ENCODE measurements at places on chromosomes 7 and 10. TPM values are rescaled to one million over a fixed set of nuclear protein-coding genes. Genes with fewer than 3 reads are reported as not detected.

DNA sequence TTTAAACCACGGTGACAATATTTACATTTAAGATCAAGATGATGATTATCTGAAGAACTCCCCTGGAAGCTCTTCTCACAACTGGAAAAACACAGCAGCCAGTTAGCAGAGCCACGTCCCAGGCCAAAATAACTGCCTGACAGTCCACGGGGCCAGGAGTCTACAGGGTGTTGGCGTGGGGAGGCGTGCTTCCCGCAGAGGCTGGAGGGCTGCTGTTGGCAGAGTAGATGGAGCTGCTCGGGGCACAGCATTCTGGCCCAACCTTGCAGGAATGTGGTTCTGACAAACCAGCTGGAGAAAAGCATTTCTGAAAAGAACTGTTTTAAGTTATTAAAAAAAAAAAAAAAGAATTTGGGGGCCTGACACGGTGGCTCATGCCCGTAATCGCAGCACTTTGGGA, 177.9 kb downstream of the EBF3 start:
- no peak for DNase-seq

GRCh38 chr7:32357535-32358277, 132.5 kb downstream of the LSM5 start:
- DNase-seq: no peak

DNA sequence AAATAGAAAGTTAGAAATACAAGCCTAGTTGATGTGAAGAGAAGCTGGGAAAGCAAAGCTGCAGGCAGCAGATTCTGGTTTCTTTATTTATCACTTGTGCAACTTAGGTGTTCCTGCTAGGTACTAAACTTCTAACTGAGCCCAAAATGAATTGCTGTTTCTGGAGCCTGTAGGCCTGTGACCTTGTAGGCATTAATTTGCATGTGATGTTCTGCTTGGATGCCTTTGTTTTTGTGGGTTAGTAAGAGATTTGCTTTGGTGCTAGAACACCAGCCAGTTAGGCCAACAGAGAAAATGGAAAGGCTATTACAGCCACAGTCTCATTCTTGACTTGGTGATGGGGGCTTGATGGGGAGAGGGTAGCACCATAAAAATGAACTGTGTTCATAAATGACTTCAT, 370.7 kb downstream of the PPP1R3A start:
- DNase-seq: no peak

GRCh38 chr7:98078197-98078870, 28.3 kb upstream of the LMTK2 start:
- no peak for DNase-seq

GRCh38 chr10:49632406-49633317, 18.8 kb downstream of the CHAT start:
- no peak for DNase-seq

DNA sequence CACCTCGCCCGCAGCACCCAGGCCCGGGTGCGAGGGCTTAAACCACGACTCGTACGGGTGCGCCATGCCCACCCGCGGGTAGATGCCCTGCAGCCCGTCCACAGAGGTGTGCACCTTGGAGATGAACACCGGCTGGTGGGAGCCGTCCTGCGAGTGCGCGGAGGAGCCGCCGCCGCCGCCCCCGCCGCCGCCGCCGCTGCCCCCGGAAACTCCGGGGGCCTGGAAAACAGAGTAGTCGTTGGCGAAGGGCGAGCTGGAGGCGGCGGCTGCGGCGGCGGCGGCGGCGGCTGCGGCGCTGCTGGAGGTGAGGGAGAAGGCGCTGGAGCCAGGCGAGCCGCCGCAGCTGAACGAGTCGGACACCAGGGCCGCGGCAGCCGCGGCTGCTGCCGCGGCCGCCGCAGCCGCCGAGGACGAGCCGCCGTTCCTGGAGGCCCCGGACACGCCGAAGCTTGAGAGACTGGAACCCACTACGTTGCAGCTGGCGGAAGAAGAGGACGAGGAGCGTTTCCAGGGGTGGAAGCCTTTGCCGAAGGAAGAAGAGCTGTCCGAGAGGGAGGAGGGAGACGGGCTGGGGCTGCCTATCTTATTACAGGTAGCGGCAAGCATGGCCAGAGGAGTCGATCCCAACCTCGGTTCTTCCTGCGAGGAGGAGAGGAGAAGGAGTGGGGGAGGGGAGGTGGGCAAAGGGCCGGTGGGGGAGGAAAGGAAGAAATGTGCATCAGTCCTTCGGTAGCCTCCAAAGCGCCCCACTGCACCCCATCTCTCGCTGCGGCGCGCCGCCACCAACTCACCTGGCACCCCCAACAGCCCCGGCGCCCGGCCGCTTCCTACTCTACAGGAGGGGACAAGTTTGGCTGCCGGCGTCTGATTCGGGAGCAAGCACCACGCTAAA, 1.3 kb downstream of the SP8 start:
- peak; percentile 56 for DNase-seq

DNA sequence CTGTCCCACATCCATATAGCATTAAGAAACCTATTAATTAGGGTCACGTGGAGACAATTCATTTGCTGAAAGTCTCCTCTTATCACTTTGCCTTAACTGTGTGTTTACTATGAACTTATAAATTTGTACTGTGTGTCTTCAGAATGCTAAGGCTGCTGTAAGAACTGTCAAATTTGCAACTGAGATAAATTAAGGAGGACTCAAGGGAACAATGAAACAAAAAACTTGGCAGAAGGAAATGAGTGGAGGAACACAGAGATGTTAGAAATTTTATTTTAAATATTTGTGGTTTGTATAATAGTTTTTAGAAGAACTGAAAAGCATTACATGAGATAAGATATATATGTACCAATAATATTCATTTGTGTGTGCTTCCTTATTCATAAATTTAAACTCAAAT, 1005.3 kb upstream of the SORCS1 start:
- no peak for DNase-seq

GRCh38 chr10:86824151-86824550, 67.7 kb downstream of the BMPR1A start:
- DNase-seq: no peak

DNA sequence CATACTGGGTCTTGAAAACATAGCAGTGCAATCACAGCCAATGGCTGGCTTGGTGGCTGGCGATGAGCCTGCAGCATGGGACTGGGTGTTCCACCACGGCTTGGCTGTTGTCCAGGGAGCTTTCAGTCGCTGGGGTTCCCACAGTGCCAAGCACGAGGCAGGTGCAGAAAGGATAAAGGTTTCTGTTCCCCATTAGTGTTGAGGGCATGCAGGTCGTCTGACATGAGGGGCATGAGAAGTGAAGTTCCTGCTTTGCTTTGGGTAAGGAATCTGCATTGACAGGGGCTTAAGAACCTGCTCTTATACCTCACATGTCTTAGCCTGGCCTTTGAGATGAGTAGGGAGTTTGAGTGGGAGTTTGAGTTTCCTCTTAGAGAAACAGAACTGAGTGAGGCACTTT, 9.0 kb upstream of the CFTR start:
- no peak for DNase-seq

- DNase-seq: no peak
These were observed 33.0 kb upstream of the GALNTL5 start for GRCh38 chr7:151923097-151923876.

DNA sequence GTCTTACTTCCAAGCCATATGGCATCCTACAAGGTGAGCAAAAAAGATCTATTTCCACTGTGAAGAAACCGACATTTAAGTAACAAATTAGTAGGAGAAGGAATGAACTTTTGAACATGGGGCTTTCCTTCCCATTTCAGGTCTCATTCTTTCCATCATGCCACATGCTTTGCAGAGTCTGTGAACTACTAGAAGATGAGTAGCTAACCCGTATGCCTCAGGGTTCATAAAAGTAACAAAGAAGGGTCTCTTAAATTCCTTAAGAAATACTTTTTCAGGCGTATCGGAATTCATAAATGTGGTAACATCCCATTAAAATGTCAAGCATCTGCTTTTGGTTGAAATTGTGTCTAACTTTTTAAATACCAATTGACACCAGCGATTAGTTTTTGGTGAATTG, 81.3 kb upstream of the TNS3 start:
- no peak for DNase-seq

- no peak for DNase-seq
These were observed 44.0 kb downstream of the CREB3L2 start for GRCh38 chr7:137957887-137958286.

- no peak for DNase-seq
These were observed 32.0 kb downstream of the PCDH15 start for GRCh38 chr10:54769051-54769450.

DNA sequence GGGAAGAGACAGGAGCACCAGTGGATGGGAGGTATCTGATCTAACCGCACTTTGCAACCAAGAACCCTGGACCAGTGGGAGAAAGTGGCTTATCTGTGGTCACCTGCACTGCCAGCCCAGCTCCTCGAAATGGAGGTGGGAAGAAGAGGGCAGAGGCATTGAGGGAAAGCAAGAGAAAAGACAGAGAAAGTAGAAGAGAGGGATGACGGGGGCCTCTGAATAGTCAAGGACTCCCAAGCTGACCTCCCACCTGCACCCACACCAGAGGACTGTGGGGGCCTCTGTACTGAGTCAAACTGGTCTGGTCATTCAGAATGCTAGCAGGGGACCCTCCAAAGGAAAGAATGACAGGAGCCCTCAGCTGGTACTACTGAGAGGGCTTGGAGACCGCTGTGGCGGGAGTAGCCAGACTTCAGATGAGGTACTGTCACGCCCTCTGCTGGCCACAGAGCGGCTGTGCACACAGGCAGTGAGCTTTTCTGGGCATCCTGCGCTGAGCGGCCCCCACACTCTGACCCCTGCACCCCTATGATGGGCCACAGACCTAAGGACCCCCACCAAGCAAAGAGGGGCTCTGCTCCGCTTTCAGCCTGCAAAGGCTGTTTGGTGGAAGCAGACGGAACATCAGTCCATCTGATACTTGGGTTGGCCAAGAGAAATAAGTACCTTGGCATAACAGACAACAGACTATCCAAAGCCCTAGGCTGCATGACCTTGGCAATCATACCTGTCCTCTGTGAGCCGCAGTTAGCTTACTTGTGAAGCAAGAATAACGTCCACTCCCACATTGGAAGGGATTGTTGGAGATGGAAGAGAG, 112.9 kb downstream of the COL13A1 start:
- peak; percentile 80 for DNase-seq

DNA sequence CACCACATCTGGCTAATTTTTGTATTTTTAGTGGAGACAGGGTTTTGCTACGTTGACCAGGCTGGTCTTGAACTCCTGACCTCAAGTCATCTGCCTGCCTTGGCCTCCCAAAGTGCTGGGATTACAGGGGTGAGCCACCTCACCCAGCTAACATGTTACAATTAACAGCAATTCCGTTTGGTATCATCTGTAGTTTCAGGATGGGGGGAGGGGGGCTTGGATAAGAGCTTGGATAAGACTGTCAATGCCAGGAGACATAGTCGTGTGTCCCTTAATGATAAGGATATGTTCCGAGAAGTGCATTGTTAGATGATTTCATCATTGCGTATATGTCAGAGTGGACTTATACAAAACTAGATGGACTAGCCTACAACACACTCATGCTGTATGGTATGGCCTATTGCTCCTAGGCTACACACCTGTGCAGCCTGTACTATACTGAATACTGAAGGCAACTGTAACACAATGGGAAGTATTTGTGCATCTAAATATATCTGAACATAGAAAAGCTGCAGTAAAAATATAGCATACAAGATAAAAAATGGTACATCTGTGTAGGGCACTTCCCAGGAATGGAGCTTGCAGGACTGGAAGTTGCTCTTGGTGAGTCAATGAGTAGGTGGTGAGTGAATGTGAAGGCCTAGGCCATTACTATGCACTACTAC, 103.9 kb upstream of the TNS3 start:
- DNase-seq: no peak

DNA sequence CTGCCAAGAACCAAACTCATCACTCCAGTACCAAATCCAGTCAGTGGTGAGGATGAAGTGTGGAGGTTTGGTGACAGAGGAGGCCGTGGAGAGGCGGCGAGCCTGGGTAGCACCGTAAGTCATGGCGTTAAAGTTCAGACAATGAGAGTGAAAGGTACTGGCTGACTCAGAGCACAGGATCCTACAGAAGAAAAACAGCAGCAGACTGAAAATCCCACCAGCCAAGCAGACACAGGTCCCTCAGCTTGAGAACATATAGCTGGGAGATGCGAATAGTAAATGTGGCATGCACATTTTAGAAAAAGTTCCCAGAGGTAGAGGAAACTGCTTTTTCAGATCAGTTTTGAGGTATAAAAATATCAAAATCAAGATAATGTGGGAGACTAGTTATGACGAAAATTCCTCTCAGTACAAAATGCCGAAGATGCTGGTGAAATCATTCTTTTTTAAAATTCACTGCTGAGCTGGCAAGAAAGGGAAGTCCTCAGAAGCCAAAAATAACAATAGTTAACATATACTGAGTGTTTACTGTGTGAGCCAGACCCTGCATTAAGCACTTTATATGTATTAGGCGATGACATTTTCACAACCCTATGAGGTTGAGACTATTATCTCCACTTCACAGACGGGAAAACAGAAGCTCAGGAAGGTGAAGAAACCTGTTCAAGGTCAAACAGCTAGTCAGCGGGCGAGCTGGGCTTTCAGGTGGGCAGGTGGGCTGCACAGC, 20.9 kb downstream of the PARP12 start:
- no peak for DNase-seq

GRCh38 chr10:96482815-96483588, 30.7 kb downstream of the TLL2 start:
- DNase-seq: no peak

DNA sequence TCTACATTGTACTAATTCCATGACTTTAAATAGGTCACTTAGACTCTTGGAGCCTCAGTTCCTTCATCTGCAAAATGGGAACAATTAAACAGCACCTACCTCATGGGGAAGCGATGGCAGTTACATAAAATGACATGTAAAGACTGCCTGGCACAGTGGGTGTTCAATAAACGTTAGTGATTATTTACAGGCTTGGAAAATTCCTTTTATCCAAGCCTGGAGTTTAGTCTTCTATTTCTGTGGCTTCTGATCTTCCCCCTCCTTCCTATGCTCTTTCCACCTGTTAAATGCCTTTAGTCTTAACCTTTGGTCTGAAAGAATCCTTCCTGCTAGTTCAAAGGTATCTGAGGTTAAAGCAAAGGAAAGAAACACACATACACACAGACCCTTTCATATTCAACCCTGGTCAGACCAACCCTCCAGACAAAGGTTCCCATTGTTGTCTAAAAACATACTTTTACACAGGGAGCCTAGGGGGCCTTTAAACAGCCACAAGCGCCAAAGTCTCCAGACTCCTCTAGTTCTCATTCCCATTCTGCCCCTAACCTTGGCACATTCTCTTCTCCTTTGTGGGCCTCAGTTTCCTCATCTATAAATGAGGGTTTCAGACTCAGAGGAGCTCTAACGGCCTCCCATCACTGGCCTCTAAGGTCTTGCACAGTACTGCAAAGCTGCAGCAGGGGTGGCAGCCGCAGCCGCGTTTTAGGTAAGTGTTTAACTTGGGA, 21.4 kb downstream of the SORBS1 start:
- no peak for DNase-seq

DNA sequence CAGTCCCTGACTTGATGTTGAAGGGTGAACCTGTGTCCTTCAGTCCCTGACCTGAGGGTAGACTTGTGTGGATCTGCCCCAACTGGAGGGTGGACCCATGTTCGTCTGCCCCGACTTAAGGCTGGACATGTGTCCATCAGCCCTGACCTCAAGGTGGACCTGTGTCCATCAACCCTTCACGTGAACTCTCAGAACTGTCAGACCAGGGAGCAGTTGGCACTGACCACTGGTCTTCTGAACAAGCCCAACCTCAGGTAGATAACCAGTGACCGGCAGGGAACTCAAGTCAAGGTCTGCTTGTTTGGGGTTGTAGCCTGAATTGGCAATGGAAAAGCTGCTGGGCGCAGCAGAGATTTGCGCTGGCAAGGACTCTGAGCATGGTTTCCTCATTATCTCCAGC, 96.5 kb downstream of the ADCY1 start:
- DNase-seq: no peak

- peak; percentile 29 for DNase-seq
These were observed 146.6 kb downstream of the SH2D4B start for GRCh38 chr10:80684259-80684658.

FAM25C gene
- total RNA-seq: not detected

SEMA3D gene
- 0.91 TPM for total RNA-seq

NKX2-3 gene
- not detected for total RNA-seq

Measured in Calu3 (cell line).